Left forelimb (tissue), 1 donor: ENCODE measurements at places on chromosomes 3 and 15.

- DNase-seq: no peak
These were observed 40.9 kb upstream of the PTPN23 start for GRCh38 chr3:47339951-47340350.

DNA sequence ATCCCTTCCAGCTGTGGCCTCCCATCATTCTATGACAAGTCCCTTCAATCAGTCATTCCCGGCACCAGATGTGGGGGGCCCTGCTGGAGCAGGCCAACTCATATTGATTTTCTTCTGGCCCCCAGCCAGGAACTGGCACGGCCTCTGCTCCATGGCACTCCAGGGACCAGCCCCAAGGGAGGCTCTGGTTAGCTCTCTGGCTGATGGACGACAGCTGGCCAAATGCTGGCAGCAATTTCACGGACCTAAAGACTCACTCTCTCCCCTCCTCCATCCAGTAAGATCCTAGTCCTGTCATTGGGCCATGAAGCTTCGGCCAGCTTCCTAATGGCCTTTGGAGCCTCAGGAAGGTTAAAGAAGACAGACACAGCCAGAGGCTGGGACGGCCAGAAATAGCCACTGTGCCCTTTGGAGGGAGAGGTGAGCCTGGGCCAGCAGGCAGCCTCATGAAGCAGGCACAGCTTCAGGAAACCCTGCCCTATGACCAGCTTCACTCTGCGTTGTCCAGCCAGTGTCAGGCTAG lies 131.0 kb downstream of the MEX3B start:
- peak; percentile 72 for DNase-seq

DNA sequence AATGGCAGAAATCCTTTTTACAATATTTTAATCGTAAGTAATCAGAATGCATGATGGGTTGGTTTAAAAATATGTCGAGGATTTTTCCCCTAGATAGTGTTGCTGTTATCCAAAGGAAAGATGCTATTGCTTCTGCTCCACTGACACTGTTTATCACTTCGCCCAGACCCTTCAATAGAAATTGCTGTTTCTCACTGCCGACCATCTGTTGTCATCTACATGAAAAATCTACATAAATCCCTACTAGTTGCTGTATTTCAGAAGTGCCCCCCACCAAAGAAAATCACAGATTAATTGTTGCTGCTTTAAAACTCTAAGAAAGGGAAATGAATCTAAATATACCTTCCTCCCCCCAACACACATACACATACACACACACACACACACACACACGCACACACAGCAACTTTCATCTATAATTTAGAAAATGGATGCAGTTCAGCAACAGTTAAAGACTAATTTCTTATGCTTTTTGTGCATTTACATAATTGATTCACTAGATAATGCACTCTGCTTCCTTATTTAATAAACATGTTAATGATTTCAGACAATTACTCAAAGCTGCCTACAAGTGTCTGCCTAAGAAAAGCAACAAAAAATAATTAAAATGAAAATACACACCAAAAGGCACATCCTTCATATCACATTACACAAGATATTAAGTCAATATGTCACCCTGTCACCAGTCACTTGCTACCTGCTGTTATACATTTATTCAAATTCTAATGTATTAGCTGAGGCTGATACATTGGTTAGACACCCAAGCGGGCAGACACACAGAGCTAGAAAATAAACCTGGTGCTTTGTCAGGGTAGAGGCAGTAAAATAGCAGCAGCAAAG lies 82.8 kb downstream of the RORA start:
- DNase-seq: no peak

DNA sequence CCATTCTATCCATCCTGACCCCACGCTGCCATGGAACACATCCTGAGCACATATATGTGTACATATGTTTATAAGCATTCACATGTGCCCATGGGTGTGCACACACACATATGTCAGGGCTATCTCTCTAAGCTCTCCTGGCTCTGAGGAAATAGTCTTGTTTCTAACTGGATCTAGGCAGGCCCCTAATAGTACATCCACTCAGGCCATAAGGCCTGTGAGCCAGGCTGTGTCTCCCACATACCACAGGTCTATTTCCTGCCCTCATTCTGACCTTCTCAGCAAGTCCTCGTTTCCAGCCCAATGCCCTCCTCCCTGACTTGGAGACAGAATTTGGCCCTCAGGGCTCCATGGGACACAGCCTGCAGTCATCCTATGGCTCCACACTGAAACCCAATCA lies 284.8 kb upstream of the CTNNB1 start:
- DNase-seq: no peak

DNA sequence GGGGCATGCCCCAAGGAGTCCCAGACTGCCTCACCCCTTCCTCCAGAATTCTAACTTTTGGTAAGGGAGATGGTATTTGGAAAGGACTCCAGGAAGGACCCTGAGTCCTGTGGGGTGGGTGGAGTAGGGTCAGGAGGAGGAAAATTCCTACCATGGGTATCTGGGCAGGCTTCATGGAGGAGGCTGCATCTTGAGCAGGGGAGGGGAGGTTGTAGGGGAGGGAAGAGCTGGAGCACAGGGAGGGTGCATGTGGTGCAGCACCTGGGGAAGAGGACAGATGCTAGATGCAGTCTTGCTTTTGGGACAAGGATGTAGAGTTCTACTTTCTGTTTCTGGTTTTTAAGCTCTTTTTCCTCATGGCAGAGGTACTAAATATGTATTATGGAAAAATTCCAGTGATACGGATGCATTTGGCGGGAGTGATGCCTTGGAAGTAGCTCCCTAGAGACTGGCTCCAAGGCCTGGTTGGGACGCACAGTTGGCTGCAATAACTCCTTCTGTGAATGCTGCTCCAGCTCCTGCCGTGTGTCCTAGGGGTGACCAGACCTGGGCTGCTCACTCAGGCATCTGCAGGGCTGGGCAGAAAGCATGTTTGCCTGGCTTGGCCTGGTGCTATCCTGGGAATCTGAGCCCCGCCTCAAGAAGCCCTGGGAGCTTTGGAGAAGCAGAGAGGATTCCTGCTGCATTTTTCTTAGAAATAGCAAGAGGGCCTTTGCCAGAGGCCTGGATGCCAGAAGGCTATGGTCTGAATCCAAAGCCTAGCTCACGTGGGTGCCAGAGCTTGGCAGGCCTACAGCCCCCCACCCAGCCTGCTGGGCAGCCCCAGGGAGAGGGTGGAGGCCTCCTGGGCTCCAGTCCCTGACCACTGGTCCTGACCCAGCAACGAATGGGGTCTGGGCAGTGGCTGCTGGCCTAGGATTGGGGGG lies 10.1 kb downstream of the SEMA3F start:
- no peak for DNase-seq

DNA sequence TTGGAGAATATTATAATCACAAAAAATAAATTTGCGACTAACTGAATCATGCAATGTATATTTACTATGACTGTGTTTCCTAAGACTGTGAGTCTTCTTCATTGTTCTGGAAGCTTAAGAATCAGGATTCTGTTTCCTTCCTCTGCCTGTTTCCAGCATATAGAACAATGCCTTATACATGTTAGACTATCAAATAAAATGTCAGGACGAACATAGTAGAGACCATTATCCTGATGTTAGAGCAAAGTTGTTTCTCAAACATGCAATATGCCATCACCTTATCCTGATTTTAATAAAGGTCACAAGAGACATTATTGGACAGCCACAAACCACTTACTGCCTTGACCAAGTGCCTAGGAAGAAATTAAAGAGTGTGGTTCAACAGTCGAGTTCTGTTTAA lies 457.4 kb upstream of the AGTR1 start:
- no peak for DNase-seq

DNA sequence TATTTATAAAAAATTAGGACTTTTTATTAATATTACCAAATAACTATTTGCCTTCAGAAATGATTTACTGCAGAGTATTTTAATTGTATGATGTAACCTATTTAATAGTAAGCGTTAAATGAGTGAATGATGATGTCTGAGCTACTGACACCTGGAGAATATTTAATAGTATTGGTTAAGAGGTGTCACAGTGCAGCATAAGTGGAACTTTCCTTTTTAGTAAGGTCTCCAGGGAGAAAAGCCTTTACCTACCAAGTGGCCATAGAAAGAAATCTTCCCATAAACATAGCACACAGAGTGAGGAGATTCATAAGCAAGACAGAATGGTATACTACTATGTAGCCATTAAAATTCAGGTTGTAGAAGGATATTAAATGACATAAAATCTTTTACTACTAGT lies 441.7 kb downstream of the TBL1XR1 start:
- DNase-seq: no peak

- DNase-seq: no peak
These were observed 214.9 kb downstream of the IL20RB start for GRCh38 chr3:137172728-137173127.

GRCh38 chr15:39937696-39938095 lies 3.8 kb downstream of the EIF2AK4 start:
- DNase-seq: no peak

DNA sequence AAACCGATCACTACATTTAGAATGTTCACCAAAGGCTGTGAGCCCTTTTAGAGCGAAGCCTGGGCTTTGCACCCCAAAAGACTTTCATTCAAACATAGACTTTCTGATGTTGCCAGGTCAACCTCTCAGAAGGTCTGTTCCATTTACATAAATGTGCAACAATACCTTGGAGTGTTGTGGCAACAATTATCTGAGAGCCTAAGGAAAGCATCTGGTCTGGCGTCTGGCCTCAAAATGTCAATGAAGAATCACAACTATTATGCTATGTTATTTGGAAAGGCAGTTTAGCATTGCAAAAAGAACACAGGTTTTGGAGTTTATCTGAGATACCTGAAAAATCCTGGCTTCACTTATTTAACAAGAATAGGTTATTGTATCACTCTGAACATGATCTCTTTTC lies 50.0 kb downstream of the POLR2M start:
- DNase-seq: no peak

DNA sequence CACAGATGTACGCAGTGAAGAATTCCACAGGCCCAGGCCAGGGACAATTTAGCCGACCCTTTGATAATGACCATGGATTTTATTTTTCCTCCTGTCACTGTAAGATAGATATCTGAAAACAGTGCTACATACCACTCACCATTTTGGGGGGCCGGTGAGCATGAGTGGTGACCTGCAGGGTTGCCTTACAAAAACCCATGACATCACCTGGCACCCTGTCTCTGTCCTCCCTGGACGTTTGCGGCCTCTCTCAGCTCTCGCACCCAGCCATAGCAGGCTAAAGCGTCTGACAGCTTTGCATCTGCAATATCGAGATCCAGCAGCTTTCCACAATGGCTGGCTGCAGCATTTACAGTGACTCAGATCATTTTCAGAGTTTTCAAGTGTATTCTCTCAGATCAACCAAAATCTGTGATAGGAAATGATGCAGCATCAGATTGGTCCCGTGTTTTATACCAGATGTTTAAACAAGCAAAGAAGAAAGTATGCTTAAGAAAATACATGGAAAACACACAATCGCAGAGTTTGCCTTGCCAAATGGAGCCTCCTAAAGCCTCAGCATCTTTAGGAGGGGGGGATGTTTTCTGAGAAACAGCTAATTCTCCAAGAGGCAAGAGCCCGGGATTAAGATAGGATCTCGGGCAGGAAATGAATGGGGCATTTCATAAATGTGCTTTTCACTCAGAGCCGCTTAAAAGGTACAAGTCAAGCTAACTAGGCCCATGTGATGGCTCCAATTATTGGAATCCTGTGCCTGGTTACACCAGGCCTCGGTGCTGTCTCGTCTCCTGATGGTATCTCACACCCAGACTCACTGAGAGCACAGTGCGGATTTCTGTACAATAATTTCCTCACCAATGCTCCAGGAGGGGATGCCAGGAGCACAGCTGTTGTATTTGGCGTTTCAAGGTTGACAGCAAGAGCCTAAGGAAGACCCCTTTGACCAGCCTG lies 257.3 kb downstream of the XXYLT1 start:
- no peak for DNase-seq

DNA sequence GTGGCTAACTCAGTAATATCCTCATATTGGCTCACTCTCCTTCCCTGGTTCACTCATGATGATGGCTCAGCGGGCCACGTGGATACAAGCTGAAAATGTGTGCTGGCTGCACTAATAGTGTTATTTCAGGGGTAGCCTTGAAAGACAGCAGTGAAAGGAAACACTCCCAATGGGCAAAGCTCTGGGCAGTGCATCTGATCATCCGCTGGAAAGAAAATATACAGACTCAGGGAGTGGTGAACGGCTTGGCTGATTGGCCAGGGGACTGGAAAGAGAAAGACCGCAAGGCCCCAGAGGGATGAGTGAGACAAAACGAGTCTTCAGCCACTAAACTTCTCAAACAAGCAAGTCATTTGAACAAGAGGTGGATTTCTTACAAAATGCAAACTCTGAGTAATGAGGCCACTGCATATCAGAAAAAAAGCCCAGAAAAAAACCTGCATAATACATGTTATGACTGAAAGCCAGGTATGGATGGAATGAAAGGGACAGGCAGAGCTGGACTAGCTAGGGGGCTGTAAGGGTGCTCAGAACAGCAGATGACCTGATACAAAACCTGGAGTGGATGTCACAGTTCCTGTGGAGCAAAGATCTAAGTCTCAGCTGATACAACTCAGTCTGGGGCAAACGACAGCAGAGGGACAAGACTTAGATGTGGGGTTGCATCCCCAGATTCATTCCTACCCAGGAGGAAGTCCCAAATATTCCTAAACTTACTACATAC lies 33.3 kb downstream of the CMTM6 start:
- DNase-seq: no peak

GRCh38 chr3:66253790-66254620 lies 33.2 kb downstream of the SLC25A26 start:
- DNase-seq: no peak

GRCh38 chr3:184740509-184741258 lies 28.8 kb upstream of the MAGEF1 start:
- no peak for DNase-seq

- DNase-seq: no peak
These were observed 28.2 kb downstream of the DUOX1 start for GRCh38 chr15:45157974-45158373.

DNA sequence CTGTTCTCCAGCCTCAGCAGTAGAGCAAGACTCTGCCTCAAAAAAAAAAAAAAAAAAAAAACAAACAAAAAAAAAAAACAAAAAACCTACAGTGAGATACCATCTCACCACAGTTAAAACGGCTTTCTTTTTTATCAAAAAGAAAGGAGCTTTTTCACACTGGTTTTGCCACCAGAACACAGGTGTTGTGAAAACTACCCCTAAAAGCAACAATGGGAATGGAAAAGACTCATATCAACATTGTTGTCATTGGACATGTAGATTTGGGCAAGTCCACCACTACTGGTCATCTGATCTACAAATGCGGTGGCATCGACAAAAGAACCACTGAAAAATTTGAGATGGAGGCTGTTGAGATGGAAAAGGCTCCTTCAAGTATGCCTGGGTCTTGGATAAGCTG lies 24.8 kb upstream of the SLC25A38 start:
- no peak for DNase-seq

DNA sequence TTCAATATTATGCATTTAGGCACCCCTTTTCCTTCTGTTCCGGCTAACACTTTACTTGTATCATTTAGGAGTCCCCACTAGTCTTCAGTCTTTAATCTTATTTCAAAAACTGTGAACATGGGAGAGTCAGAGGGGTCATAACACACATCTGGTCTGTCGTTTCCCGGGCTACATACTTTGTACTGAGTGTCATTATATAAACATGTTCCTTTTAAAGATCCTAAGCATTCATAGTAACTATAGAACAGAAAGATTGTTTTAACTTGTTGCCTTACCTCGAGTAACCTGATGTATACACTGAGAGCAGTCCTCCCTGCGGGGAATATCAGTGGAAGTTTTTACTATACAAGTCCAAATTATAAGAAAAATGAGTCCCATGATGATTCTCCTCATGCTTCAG lies 78.2 kb upstream of the VEPH1 start:
- DNase-seq: no peak
